Esophagus squamous epithelium (tissue), 5 donors: ENCODE measurements at places on chromosomes 11 and 22.

GRCh38 chr22:28241656-28242290 lies 322.7 kb upstream of the PITPNB start:
- no peak for DNase-seq

DNA sequence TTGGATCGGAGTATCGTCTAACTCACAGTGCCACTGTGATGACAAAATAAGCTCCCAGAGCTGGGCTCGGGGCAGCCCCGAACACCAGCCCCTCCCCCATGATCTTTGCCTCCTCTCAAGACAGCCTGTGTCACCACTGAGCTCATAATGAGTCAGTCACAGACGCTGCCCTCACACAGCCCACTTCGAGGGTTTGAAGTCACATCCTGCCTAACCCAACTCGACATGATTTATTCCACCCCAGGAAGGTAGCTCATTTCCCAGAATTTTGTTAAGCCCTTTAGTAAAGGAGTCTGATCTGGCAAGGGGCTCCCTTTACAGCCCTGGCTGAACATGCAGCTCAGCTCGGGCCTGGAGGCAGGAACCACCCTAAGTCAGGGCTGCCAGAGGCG lies 22.8 kb downstream of the MYH9 start:
- no peak for DNase-seq

DNA sequence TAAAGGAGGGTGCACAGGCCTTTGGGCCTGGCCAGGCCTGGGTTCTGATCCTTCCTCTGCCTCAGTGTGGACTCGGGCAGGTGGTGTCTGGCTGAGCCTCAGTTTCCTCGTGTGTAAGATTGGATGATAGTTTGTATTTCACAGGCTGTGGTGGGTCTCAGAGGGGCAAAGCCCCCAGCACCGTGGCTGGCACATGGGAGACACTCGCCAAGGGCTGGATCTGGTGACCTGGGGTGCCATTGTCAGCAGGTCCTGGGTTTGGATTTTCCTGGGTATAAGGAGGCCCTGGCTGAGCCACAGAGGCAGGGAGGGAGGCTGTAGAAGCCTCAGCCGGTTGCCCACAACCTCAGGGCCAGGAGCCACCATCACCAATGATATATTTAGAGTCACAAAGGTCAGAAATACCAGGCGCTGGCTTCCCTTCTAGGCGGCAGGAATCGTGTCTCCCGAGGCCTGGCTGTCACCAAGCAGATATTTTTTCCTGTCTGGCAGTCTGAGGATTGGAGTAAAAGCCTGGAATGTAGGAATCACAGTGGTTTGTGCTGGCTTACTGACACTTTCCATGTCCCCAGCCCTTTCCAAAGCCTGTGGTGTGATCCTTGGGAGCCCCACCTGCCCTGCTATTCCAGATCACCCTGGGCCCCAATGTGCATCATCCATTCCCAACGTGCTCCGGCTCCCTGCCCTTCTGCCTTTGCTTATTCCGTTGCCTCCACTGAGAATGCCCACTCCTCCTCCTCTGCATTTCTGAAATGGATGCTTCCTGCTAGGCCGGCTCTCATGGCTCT lies 15.6 kb downstream of the KCNC1 start:
- no peak for DNase-seq

DNA sequence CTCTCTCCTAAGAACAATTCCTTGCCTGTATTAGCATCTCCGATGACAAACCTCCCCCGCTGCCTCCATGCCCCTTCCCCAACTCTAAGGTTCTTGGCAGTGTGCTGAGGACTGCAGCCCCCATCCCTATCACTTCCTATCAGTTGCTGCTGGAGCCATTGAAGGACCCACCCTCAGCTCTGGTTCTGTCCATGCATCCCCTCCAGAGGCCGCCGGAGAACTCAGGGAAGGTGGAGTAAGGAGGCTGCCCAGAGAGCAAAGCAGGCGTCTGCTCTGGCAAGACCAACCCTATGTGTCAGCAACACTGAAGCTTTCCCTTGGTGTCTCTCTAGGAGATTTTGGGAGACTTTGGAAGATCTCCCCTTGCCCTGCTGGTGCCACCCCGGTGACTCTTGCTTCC lies 1139.5 kb downstream of the TBC1D22A start:
- DNase-seq: no peak

- DNase-seq: no peak
These were observed 7.6 kb downstream of the VSIG10L2 start for GRCh38 chr11:125953401-125953935.

- DNase-seq: no peak
These were observed 12.9 kb downstream of the KIAA0930 start for GRCh38 chr22:45227645-45228400.

GRCh38 chr22:46368422-46368821 lies 32.9 kb downstream of the TRMU start:
- DNase-seq: no peak

DNA sequence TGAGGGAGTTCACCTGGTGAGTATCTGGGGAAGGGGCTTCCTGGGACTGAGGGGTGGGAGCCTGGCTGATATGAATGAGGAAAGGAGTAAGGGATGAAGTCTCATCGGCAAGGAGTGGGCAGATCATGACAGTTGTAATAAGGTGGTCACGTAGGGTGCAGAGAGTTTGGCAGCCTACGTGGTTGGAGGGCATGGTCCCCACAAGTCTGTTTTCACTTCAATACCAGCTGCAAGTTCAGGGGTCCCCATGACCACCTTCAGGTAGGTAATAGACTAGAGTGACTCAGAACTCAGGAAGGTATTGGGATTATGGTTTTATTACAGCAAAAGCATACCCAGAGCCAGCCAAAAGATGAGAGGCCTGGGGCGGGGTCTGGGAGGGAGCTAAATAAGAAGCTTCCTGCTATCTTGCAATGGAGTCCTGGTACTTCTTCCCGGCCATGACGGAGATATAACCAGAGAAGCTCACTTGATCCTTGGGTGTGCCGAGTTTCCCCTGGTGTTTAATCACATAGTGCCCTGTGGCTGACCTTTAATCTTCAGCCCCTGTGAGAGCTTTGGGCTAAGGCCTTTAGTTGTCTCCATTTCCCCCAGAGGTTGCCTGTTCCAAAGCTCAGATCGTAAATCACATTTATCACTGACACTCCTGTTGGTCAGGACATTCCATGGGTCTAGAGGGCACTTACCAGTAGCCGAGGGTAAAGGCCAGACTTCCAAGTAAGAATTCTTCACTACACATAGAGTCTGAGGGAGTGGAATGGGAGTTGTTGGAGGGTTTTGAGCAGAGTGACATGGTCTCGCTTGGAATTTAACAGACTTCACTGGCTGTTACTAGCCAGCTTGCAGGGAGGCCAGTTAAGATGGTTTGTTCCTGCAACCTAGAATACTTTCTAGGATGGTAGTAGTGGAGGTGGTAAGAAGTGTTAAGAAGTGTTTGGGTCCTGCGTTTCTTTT lies 9.1 kb downstream of the SLC3A2 start:
- no peak for DNase-seq

DNA sequence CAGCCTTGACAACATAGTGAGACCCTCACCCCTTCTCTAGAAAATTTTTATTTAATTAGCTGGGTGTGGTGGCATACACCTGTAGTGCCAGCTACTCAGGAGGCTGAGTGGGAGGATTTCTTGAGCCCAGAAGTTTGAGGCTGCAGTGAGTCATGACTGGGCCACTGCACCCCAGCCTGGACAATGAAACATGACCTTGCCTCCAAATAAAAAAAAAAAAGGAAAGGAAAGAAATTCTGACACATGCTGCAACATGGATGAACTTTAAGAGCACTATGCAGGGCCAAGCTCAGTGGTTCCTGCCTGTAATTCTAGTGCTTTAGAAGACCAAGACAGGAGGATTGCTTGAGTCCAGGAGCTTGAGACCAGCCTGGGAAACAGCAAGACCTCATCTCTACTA lies 8.8 kb downstream of the SLC43A3 start:
- no peak for DNase-seq

DNA sequence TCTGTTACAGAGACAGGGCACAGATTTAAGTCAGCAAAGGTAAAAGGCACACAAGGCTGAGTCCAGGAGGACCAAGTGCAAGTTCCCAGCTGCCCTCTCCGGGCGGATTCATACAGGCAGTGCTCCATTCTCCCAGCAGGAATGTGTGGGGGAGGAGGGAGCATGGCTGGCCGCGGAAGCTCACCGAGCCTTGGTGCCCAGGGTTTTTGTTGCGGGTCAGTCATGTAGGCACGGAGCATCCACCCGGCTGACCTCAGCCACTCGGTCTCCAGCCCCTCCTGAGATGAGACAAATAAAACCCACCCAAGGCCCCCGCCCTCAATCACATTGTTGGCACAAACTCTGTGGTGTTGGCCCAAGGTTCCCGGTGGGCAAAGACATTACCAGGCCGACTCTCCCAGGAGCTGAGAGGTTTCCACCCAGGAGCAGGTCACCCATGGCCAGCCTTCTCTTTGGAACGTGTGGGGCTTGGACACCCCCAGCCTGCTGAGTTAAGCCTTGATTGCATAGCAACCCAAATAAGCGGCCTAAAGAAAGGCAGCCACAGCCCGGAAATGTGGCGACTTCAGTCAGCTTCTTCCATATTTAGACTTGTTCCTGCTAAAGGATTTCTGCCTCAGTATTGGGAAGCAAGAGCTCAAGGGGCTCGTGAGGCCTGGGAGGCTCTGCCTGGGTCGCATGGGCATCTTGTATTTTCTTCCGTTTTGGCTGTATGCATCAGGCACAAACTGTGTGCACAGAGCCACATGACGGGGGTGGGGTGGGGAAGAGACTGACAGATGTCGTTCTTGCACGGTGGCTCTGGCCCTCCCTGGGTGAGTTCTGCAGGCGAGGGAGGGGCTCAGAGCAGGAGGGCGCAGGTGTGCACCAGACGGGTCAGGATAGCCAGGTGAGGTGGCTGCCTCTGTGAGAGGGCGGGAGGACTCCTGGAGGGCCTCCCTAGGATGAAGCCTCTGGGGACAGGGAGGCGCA lies 63.0 kb downstream of the ARHGAP8 start:
- DNase-seq: no peak
